T-helper 9 cell (primary cell): ENCODE measurements at places on chromosomes 16 and 17.
A peak's percentile ranks its signal among the peaks of the same experiment; 100 is the strongest.

- peak; percentile 25 for DNase-seq
Observed at GRCh38 chr17:48624544-48625494, 1.3 kb downstream of the HOXB9 start.

DNA sequence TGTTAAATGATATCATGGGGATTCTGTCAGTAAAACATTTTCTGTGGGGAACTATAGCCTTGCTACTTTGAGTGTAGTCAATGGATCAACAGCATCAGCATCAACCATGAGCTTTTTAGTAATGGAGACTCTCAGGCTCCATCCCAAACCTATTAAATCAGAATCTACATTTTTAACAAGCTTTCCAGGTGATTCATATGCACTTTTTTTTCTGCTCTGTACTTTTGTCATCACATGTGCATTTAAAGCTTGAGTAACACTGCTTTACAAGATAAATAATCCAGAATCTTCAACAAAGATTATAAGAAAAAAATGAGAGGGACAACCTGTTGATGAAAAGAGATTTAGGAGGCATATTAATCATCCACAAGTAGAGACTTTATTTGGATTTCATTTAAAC lies 23.5 kb downstream of the NUP93 start:
- no peak for DNase-seq

DNA sequence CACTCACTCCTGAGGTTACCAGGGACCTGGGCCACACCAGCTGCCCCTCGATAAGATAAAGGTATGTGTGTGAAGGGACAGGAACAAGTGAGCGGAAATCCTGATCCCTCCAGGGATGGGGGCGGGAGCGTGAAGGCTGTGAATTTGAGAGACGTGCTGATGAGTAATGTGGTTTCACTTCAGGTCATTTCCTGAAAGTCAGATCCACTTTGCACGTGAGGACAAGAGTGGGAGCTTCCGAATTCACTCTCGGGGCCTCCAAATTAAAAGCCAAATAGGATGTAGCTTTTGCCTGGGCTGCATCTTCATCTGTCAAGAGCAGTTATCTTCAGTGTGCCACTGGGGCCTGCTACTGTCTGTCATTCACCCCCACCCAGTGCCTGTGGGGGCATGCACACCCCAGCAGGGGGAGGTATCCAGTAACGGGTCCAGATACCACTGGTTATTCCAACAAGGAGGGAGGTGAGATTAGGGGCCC lies 87.4 kb upstream of the LHX1 start:
- no peak for DNase-seq

- DNase-seq, result no peak
Observed at GRCh38 chr17:18267927-18268711, 7.7 kb downstream of the MIEF2 start.

- no peak for DNase-seq
Observed at GRCh38 chr17:804541-805435, 22.6 kb downstream of the MRM3 start.

- no peak for DNase-seq
Observed at GRCh38 chr16:2741168-2741567, 11.3 kb upstream of the SRRM2 start.

DNA sequence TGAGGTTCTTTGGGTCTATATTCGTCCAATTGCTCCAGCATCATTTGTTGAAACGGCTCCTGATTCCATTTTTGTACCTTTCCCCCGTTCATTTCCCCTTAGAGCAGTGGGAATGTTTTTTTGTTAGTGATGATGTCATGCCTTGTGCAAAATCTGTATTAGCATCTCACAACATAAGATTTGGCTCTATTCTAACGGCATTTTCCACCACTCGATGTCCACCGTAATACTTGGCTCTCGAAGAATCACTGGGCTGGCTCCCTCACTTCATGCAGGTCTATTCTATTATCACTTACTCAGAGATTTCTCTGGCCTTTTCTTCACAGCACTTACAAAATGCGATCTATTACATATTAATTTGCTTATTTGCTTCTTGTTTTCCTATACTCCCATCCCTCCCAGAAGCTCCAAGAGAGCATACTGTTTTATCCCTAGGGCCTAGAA lies 571 bp upstream of the NME1 start:
- DNase-seq, result no peak

DNA sequence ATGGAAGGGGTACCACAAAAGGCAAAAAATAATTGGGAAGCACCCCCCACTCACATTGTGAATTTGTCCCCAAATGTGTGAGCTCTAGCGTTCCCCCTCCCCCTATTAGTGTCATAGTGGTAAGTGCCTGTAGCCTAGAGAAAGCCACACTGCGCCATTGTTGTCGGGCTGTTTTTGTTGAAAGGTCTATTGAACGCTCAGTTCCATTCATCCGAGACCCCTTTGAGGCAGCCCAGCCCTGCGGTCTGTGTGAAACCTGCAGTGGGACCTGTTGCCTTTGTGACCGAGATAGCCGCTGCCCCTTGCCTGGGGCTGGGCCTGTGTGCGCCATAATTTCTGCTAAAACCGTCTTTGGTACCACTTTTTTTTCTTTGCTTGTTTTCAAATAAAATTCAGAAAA lies 3.0 kb downstream of the JPT2 start:
- DNase-seq, result no peak

DNA sequence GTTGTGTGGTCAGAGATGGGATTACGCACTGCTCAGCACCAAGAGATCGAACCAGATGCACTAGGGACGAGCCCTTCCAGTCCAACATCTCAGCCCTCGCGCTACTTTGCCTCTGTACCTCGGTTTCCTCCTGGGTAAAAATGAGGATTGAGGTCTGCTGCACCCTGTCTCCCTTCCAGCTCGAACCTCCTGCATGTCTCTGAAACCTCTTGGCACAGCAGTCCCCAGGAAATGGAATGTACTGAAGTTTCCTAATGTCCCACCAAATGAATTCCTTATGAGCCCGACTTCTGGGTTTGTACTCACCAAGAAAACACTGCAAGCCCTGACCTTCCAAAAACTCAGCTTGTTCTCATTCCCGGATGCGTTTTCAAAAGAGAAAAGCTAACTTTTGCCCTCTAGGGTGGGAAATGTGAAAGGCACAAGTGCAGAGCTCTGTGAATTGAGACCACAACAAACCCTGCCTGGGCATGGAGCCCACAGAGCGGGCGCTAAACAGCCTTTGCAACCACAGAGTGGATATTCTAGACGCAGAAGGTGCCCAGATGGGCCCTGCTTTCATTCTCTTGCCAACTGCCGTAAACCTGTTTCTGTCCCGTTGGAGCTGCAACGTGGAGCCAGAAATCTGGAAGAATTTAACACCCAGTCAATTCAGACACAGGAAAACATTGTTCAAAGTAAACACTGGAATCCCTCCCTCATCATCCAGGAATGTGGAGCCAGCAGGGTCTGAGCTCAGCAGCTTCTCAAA lies 10.3 kb downstream of the CDRT4 start:
- DNase-seq, result no peak

DNA sequence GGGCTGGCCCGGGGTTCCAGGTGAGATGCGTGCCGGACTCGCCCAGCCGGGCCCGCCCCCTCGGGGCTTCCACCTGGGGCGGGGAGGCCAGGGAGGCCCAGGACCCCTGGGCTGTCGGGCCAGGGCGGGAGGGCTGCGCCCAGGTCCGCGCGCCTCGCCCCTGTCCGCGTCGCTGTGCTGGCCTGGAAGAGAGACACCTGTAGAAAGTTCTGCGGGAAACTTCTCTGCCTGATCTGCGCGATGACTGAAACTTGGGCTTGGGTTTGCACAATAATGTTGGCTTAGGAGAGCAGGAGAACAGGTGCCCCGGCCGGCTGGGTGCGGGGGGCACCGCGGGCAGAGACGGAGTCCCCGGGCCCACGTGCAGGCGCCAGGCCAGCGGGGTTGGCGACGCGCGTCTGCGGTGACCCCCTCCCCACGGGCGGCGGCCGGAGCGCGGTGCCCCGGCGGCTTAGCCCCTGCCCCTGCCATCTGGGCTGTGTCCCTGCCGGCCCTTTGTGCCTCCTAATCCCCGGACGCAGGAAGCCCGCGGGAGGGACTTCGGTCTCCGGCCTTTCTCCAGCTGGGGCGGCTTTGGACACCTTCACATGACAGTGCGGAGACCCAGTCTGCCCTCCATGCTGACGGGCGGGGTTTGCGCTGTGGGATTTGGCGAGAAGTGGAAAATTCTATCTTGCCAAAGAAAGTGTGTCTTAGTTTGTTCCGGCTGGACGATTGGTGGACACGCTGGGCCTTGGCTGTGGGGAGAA lies 483 bp downstream of the LLGL2 start:
- DNase-seq, result no peak

DNA sequence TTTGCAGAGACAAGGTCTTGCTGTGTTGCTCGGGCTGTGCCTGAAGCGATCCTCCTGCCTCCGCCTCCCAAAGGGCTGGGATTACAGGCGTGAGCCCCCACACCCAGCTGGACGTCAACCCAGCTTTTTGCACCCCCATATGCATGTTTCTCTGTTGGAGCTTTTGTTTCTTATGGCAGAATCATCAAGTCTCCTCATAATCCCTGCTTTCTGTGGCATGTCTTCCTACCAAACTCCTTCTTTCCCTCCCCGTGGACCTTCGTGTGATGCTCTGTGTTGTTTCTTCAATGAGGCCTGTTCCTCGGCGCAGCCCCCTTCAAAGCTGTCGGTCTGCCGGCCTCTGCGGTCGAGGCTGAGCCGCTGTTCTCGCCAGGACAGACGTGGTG lies 71.6 kb downstream of the METRNL start:
- DNase-seq, result no peak

DNA sequence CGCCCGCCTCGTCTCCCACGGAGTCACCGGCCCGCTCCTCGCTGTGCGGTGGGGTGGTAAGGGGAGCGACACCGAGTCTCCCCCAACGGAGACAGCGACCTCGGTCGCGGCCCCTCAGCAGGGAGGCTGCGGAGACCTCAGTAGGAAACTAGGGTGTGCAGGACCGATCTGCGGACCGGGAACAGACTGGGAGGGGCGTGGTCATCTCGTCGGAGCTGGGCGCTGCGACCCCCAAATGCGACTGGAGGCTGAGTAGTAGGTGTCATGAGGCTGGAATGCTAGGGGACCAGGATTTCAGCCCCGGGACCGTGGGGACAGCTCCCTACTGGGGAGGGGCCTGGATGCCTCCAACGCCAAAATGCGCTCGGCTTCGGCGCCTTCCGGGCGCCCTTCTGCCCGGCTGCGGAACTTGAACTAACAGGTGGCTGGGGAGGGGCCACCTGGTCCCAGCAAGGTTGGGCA lies 1.3 kb downstream of the CACNG4 start:
- no peak for DNase-seq
